ENCODE measurements at places on chromosomes 5 and 9.

GRCh38 chr9:124132671-124133147, 121.1 kb downstream of the LHX2 start:
- DNase-seq = no peak

GRCh38 chr5:141628175-141628788, 8.4 kb downstream of the HDAC3 start:
- DNase-seq = no peak

GRCh38 chr9:134066526-134066912, 1.3 kb downstream of the BRD3 start:
- no peak for DNase-seq

- DNase-seq = no peak
These were observed 7.3 kb upstream of the SEMA6A start for GRCh38 chr5:116581910-116582309.

DNA sequence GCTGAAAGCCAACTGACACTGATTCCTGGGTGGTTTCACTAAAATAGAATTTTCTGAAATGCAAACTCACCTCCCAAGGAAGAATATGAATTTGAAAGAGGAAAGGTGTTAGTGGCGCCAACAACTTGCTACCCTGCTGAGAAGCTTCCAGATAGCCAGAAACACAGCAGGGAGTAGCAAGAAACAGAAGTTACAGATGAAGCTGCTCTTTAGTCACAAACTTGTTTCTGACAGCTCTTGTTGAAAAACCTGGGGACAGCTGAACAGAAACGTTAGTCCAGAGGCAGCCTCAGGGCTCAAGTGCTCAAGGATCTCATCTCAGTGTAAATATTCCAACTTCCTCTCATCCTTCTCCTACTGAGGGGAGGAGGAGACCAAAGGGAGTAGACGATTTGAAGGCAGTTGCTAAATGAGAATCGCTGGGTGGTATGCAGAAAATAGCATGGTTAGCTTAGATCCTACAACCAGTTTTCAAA, 184.1 kb downstream of the PDE4D start:
- no peak for DNase-seq

DNA sequence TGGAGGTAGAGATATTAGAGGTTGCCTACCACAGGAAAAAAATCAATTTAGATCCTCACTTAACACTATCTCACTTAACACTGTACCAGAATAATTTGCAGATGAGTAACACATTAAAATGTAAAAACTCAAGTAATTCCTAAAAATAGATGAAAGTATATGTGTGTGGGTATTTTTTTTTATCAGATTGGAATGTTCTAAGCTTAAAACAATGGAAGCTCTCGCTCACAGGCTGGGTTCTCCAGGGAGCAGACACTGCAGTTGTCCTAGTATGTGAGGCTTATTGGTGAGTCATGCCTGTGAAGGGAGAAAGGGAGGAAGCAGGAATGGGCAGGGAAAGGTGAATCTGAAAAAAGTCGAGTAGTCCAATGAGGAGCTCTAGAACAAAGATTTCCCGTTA, 181.3 kb upstream of the ZNF608 start:
- no peak for DNase-seq
